ENCODE measurements at places on chromosomes 3 and 15.

DNA sequence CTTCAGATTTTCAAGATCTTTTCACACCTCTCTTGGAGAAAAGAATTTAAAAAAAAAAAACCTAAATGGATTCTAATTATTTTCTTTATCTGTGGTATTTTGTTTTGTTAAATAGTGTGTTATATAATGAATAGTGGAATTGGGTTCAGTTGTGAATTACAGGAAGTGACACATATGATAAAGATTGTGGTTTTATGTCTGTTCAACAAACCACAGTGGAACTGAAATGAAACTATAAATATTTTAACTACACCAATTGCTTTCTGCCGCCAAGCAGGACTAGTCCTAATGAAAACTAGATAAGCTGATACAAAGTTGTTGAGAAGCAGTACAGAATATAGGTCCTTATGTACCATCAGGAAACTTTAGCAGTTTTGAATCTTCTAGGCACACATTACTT is 121.6 kb downstream of the UBE2E2 start:
- no peak for DNase-seq

- peak; percentile 84 for DNase-seq
These were observed 133.6 kb downstream of the MEIS2 start for GRCh38 chr15:36966708-36967107.

DNA sequence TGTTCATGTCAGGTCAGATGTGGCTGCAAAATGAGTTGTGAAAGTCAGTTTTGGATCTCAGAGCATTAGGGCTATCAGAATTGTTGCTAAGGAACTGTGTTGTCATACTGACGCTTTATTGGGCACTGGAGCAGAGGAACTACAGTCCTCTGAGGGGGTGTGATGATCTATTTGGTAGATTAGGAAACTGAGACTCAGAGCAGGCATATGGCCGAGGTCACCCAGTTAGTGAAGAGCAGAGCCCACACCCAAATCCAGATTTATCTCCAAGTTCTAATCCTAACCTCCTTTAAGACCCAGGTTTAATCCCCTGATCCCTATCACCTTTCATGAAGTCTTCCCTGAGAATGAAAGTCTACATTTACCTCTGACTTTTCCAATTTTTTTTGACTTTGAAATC is 25.6 kb upstream of the GLCE start:
- no peak for DNase-seq

- no peak for DNase-seq
These were observed 65.5 kb upstream of the NPHP3 start for GRCh38 chr3:132787616-132788300.

DNA sequence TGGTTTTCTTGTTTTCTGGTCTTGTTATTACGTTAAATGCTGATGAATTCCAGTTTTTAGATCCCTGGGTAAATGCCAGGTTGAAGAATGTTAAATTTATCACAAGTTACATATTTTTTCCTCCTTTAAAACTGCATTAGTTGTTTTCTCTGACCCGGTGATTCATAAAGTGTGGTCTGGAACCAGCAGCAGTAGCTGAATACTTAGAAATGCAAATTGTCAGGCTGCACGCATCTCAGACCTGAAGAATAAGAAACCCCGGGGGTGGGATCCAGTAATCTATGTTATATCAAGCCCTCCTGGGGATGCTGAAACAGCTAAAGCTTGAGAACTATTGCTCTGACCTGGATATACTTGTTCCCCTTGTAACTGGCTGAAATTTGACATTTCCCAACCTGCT is 69.1 kb downstream of the PEX5L start:
- DNase-seq, result no peak

DNA sequence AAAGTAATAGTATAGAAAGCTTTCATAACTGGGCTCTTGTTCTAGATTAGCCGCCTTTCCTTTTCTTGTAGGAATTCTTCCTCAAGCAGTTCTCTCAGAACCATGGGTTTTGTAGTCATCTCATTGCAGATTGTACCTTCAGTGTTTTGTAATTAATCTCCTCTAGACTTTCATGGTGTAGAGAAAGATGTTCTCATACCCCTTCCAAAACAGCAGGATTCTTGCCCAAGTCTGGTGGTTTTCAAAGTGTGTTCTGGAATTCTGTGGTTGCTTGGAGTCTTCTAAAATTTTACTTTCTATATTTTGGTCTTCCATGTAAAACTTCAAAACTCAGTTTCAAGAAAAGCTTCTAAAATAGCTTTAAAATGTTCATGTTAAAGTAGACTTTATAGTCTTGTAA is 293.8 kb downstream of the PTPRG start:
- DNase-seq, result no peak

DNA sequence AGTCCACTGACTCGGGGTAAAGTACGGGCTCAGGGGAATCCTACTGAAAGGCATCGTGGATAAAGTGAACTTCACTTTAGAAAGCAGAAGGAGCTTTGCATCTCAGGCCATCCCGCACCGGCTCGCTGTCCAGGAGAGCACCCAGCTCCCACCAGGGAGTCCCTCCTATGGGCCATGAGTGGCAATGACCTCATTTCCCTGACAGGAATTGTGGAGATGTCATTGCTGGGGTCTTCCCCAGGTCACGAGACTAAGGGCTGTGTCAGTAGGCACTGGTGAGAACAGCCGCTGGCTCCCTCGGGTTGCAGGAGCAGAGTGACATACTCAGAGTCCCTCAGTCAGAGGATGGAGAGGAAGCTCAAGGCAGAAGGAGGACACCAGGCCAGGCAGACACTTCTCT is 97.3 kb downstream of the XXYLT1 start:
- no peak for DNase-seq

DNA sequence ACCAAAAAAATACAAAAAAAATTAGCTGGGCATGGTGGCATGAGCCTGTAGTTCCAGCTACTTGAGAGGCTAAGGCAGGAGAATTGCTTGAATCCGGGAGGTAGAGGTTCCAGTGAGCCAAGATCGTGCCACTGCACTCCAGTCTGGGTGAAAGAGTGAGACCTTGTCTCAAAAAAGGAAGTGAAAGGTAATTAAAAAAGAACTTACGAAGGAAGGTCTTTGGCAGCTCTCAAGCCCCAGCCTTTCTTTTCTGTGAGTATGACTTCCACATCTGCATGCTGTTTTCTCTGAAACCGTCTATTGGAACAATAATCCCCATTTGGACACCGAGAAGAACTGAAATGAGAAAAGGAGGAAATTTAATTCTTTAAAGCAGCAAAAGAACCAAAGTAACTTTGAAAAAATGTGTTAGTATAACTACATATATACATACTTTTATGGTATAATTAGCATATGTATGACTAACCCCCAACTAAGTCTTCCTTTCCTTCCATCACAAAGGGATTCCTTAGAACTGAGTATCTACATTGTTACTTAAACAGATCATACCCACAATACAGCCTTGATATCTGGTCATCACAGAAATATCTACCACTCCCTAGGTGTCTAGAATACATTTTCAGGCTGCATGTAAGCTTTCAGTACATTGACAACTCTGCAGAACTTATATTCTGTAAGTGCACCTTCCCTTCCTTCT is 50.1 kb downstream of the SETD2 start:
- no peak for DNase-seq

DNA sequence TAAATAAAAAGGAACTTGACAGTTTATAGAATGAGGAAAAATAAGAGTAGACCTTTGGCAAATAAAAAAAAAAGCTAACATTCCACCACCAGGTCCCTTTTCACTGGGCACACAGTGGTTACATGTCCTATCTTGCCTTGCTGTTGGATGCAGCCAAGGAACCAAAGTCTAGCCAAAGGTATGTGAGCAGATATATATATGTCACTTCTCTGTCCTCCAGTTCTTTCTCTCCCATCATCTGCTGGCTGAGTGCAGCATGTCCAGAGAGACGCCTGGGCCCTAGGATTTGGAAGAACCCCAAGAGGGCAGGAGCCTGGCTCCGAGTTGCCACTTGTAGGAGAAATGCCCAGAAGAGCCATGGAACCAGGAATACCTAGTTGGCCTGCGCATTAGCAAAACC is 104.7 kb downstream of the SERPINI1 start:
- no peak for DNase-seq

DNA sequence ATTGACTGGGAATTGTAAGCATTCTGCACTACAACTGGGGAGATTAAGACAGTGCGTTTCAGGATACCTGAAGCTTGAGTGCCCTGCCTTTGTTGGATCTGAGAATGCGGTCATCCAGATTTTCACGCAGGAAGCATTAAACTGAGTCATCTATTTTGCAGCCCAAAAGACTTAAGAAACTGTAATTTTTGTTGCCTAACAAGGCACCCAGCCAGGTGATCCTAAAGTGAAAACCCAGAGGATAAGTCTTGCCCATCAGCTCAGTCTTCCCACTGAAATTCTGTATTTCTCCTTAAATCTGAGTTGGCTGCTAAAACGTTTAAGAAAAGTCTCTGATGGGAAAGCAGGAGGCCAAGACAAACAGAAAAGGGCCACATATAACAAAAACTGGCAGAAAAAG is 242.5 kb upstream of the TMCO5A start:
- DNase-seq, result no peak

GRCh38 chr3:35659768-35660167 is 20.4 kb downstream of the ARPP21 start:
- peak; percentile 62 for DNase-seq

DNA sequence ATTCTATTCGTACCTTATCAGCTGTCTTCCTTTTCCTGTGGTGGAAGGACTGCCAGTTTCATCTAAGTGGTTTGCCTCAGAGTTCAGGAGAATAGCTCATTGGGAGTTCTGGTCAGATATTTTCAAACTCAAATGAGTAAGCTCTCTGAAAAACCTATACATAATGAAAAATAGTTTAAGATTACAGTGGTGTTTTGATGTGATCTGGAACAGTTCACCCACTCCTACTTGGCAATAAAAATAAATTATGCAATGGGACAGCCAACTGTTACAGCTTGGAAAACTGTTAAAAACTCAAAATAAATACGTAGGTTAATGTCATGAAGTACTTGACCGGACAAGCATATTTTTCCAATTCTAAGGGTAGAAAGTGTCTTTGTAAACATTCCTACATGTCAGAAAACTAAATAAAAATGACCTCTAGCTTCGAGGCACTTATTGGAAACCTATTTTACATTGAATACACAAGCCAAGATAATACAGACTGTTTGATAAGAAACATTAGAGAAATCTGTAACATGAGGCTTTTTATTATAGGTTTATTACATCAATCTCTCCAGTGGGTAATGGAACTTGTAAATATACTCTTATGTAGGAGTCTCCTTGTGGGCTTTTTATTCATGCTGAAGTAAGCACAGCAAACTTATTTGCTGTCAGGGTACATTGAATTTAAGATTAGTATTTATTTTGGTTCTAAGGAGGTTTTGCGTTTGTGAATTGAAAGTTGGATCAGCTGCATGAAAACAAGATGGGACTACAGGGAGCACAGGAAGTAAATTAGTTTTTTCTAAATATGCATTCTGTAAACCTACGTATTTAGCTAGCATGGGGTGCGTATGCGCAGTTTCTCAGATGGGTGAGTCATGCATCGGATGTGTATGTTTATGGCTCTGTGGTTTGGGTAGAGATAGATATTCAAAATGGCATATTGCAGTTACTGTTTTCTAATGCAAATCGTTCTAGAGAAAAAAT is 453.1 kb downstream of the IL5RA start:
- DNase-seq, result no peak

GRCh38 chr3:102002056-102002455 is 152.7 kb downstream of the NFKBIZ start:
- no peak for DNase-seq

- DNase-seq, result peak; percentile 42
These were observed 34.6 kb upstream of the CACNA2D3 start for GRCh38 chr3:54087581-54088410.

DNA sequence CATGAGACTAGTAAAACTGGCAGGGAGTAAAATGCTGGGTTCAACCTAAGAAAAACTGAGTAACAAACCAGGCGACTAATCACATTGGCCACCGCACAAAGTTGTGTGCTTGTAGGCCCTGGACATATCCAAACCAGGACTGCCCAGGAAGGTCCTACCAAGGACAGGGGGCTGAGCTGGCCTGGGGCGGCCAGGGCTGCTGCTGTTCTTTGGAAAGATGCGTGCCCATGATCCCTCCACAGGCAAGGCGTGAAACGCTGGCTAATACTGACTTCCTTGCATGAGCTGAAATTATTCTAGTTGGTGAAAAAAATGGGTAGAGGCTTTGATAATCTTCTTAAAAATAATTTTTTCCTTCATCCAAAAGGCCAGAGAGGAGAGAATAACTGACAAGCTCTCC is 56.9 kb upstream of the ADCY5 start:
- DNase-seq, result no peak

GRCh38 chr3:157188391-157188790 is 28.4 kb upstream of the CCNL1 start:
- no peak for DNase-seq

- DNase-seq, result no peak
These were observed 86.1 kb downstream of the TJP1 start for GRCh38 chr15:29736012-29736743.

DNA sequence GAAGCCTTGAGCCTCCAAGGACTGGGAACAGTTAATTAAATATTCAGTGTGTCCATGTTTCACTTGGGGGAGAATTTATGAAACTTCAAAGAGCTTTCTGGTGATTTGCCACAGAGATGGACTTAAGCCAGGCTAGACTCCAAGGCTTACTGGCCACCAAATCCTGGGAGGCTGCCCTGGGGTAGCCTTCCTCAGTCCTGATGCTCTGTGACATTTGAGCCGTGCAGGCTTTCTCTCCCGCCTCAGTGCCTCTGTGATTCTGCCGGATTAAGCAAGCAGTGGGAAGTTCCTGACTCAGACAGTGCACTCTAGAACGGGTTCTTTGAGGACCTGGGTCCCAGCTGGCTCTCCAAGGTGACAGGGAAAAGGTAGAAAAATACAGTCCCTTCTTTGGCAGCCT is 314.7 kb upstream of the ICE2 start:
- DNase-seq, result no peak

DNA sequence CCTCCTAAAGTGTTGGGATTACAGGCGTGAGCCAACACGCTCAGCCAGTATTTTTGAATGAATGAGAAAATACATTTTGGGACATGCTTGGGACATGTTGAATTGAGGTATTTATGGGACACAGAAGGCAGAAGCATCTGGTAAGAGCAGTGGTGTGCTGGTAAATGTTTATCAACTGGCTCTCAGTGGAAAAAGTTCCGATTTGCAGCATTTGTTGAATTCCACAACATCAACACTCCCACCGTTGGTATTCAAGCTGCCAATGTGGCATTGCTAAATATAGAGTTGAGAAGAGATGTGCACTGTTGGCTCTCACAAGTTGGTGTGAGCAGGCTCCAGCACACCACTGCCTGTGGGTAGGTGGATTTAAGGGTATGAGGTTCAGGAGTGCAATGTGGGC is 35.8 kb upstream of the LRRFIP2 start:
- DNase-seq, result no peak

DNA sequence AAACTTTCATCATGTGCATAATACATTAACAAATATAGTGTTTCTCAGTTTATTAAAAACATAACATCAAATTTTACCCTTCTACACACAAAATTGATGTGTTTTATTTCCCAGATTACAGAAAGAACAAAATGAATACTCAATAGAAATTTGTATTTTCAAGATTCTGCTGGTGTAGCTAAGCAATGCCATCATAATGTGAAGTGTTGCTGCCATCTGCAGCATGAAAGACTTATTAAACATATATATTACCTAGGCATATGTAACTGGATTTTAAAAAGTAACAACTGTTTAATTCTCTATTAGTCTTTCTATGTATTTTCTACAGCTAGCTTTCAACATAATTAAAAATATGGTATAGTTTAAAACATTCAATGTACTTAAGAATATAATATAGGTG is 27.5 kb downstream of the PLSCR5 start:
- DNase-seq, result peak; percentile 84
